Fibroblast of mammary gland (primary cell): ENCODE measurements at places on chromosomes 2 and 18.

- no peak for DNase-seq
Measured at GRCh38 chr2:164302786-164303185, 318.5 kb downstream of the GRB14 start.

DNA sequence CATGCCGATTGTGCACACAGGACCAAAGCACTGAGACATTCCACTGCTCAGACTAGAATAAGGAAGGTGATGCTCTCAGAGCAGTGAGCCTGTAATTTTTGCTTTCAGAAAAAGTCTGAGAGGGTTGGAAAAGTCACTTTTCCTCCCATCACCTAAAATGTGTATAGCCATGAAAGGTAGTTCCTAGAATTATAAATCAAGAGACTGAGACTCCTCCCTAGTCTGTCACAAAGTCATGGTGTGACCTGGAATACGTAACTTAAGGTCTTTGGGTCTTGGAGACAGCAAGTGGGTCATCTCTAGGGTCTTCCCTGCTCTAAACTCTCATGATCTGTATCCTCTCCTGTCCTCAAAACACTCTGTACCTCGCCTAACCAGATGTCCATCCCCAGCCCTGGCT is 16.9 kb downstream of the ZNF521 start:
- no peak for DNase-seq

GRCh38 chr2:2146969-2147900 is 183.8 kb downstream of the MYT1L start:
- DNase-seq: no peak

- no peak for DNase-seq
Measured at GRCh38 chr18:52288403-52289004, 51.5 kb upstream of the DCC start.

DNA sequence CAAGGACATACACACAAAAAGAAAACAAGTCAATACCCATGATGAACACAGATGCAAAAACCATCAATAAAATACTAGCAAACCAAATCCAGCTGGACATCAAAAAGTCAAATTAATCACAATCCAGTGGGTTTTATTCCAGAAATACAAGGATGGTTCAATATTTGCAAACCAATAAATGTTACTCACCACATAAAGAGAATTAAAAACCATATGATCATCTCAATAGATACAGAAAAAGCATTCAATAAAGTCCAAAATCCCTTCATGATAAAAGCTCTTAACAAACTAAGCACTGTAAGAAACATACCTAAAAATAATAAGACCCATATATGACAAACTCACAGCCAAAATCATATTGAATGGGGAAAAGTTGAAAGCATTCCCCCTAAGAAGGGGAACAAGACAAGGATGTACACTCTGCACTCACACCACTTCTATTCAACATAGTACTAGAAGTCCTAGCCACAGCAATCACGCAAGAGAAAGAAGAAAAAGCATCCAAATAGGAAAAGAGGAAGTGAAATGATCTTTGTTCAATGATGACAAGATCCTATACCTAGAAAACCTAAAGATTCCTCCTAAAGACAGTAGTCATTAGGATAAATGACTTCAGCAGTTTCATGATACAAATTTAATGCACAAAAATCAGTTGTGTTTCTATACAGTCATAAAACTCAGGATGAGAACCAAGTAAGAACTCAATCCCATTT is 62.6 kb downstream of the TRAPPC8 start:
- no peak for DNase-seq

GRCh38 chr18:36441426-36442240 is 144.1 kb downstream of the FHOD3 start:
- DNase-seq: peak; percentile 72

DNA sequence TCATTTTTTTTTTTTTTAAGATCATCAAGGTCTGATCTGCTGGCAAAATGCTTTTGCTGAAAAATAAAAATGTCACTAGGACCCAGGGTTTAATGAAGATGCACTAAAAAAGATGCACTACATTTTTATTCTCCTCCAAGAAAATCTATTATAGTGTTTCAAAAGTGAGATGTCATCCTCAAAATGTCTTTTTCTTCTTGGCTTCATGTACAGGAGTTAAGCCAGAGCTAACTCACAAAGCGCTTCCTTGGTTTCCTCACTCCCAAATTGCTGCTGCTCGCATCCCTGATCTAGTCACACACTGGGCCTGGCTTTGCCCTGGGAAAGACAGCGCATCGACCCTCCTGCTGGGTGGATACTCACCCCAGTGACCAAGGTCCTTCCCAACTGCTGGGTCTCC is 113.4 kb upstream of the CCDC68 start:
- no peak for DNase-seq

DNA sequence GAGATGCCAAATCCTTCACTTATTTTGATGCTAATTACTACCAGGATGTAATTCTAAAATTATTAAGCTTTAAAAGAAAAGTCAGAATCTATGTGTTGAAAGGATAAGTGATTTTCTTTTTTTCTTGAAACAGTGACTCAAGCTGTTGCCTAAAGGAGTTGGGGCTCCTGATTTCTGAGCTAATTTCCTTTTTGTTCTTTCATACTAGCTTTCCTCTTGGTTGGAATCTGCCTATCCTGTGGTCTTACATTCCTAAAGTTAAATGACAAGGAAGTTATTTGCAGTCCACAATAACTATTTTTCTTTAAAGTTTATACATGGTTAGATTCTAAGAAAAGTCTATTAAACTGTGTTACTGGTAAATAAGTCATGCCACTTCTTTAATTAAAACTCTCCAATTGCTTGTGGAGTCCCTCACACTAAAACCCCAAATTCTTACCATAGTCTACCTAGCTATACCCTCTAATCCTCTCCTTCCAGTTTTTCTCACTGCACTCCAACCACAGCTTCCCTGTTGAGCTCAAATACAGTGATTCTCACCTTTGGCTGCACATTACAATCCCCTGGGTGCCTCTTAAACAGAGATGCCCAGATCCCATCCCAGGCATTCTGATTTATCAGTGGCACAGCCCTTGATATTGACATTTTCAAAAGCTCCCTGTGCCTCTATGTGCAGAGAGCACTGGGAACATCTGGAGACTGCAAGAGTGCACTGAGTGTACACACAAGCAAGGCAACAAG is 63.3 kb upstream of the EFEMP1 start:
- peak; percentile 37 for DNase-seq

GRCh38 chr2:233063269-233063975 is 3.3 kb downstream of the INPP5D start:
- no peak for DNase-seq

DNA sequence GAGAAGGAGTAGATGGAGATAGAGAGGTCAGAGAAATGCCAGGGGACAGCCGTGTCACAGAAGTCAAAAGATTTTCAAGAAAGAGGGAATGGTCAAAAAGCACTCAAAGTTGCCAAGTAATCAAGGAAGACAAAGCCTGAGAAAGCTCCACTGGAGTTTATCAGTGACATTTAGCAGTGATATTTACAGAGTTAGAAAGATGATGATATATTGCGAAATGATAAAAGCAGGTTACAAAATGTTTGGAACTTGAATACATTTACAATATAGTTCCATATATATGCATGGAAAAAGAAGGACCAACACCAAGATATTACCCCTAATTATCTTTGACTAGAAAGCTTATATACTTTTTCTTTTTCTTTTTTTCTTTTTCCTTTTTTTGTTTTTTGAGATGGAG is 20.4 kb downstream of the ZNF2 start:
- DNase-seq: no peak

- DNase-seq: peak; percentile 19
Measured at GRCh38 chr18:77899972-77900754, 650.5 kb downstream of the GALR1 start.

- peak; percentile 97 for DNase-seq
Measured at GRCh38 chr18:63683152-63683551, 19.6 kb upstream of the SERPINB11 start.

GRCh38 chr2:23745068-23745725 is 181.7 kb downstream of the ATAD2B start:
- DNase-seq: peak; percentile 20

DNA sequence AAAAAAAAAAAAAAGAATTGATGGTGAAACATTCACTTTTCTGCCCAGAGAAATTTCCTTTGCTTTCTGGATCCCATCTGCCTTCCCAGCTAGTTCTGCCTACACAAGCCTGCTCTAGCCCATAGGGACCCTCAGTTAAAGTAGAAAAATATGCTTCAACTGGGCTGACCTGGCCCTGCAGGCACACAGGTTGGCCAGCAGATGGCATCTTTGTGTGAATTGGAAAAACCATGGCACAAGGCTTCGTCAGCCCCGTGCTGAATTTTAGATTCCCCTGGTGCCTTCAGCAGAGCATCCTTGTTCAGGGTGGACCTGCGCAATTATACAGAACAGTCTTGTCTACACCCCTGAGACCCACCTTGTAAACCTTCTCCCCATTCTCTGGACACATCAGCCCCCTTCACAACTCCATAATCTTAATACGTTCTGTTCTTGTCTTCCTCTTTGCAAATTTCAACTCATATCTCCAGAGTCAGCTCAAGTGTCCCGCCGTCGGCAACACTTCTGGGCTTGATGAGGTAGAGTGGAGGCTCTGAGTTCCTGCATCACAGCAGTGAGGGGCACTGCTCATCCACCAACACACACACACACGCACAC is 114.5 kb downstream of the INSIG2 start:
- DNase-seq: peak; percentile 60

GRCh38 chr2:23291239-23291638 is 93.7 kb upstream of the KLHL29 start:
- peak; percentile 21 for DNase-seq
